Activated CD4-positive, alpha-beta T cell treated with anti-CD3 and anti-CD28 coated beads, Interleukin-2, Interleukin-4, amounts not matched to agents 100 ng/mL and 50 ng/mL, durations not matched to agents 16 hours and 8 hours (primary cell): ENCODE measurements at places on chromosomes 1 and 21.

- no peak for DNase-seq
Observed at GRCh38 chr1:225484657-225485214, 56.9 kb upstream of the LBR start.

DNA sequence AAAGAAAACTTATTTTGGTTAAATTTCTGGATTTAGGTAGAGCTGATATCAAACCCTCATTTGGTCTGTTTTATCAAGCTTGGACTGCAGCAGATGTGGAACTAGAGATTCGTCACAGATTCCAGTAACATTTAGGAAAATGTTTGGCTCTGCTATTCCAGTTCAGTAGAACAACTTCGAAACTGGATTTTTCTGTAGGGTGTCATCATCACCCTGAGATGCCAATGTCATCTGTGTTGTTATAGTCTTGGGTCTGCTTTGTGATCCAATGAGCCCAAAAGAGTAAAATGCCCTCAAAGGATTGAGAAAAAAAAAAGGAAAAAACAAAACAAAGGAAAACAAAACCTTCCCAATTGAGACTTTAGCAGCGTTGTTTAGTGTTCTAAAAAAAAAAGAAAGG, 55.4 kb downstream of the LAMC2 start:
- DNase-seq, result no peak

DNA sequence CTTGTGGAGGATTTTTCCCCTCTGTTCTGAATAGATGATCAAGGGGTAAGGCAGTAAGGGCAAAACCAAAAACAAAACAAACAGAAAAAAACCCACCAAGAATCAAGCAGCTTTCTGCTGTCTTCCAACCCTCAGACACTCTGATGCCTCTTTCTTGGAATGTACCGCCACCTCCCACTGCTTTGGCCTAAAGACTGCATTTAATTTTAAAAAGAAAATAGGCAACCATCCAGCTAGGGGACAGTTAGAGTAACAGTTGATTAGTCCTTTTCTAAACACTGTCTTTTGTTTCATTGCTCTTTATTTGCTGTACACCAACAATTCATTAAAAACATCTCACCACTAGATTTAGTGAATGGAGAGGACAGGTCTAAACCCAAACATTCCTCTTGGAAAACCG, 21.5 kb downstream of the WLS start:
- no peak for DNase-seq

- no peak for DNase-seq
Observed at GRCh38 chr1:186819126-186819525, 9.6 kb upstream of the PLA2G4A start.

DNA sequence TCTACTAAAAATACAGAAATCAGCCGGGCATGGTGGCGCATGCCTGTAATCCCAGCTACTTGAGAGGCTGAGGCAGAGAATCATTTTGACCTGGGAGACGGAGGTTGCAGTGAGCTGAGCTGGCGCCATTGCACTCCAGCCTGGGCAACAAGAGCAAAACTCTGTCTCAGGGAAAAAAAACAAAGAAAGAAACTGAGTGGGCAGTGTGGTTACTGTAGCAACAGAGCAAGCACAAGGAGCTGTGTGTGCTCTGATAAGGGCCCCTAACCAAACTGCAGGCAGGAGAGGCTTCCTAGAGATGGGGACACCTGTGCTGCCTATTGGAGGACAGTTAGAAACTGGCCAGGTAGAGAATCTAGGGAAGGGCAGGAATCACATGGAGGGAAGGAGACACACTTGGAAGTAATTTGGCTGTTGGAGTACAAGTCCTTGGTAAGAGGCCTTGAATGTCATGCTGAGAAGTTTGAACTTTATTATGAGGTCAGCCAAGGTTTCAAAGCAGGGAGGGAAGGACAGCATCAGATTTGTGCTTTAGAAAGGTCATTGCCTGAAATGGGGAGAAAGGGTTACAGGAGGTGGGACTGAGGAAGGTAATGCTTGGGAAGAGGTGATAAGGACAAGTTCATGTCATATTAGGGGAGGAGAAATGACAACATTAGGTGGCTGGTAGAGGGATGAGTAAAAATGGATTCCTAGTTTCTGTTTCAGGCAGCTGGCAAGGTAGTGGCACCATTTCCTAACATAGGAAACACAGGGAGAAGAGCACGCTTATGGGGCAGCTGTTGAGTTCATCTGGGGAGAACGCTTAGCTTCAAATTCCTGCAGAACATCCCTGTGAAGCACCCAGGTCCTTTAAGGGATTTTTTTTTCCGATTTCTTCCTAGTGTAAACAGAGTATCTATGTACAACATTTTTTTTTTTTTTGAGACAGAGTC, 69.2 kb upstream of the ARTN start:
- peak; percentile 20 for DNase-seq

GRCh38 chr1:169676001-169676400, 35.4 kb downstream of the SELL start:
- DNase-seq, result no peak

- DNase-seq, result no peak
Observed at GRCh38 chr1:32609180-32609579, 41.2 kb downstream of the ZBTB8OS start.

DNA sequence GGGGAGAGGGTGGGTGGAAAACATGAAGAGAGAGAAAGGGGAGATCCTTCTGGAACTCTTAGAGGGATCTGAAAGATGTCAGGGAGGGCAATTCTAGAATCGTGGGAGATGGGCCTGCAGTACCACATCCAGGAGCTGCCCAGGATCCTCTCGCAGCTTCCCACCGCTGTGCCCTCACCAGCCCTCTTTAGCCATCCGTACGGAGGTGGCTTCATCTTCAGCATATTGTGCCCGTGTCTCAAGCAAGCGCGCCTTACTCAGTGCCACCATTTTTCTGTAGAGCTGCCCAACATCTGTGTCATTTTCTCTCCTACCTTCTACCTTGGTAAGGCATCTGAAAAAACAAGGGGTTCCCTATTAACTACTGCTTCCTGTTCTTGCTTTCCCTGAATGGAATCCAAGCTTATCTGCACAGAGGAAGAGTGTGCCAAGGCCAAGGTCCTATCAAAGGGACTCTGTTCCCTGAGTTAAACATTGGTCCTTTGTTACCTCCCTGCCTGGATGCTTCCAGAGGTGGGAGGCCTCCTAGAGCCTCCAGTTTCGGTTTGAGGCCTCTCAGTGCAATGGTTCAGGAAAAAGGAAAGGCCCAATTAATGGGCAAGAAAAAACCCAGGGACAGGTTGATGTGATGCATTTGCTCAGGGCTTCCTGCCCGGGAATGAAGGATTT, 23.2 kb downstream of the C1orf116 start:
- no peak for DNase-seq

GRCh38 chr1:31029026-31029425, 36.5 kb downstream of the PUM1 start:
- no peak for DNase-seq

- DNase-seq, result no peak
Observed at GRCh38 chr21:43762303-43763128, 13.6 kb downstream of the CSTB start.

DNA sequence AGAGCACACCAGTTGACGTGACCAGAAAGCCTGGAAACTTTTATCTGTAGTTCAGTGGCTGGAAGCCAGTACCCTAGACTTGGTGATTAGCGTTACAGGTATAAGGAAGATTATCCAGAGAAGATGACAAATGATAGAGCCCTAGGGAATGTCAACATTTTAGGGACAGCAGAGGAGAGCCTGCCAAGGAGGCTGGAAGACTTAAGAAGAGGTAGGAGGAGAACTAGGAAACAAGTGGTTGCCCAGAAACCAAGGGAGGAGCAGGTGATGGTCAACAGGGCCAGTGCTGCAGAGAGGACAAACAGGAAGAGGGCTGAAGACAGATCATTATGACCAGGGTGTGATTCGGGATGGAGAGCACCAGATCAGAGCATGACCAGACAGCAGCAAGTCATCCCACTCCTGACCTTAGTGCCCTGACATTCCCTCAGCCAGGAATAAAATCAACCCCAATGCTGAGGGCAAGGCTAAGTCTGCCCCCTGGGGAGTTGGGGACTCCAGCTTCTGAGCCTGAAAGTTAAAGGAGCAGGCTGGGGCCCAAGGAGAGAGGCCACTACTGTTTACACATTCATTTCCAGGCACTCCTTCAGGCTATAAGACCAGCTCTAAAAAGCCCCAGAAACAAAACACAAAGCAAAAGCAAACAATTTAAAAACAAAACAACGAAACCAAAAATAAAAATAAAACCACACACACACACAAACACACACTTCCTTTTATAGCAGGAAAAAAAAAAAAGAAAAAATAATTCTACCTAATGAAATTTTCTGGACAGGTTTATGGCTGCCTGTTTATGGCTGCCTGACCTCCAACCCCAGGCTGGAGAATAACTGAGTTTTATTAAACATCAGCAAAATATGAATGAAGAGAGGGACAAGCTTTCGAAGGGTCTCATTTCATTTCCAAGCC, 48.6 kb upstream of the LRRC52 start:
- no peak for DNase-seq

DNA sequence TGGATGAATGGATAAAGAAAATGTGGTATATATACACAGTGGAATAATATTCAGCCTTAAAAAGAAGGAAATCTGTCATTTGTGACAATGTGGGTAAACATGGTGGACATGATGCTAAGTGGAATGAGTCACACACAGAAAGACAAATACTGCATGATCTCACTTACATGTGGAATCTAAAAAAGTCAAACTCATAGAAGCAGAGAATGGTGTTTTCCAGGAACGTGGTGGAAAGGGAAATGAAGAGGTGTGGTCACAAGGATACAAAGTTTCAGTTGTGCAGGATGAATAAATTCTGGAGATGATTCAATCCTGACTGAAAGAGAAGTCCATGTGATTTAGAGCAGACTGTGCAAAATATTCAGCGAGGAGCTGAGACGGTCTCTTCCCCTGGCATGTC, 56.6 kb downstream of the RYR2 start:
- no peak for DNase-seq

- no peak for DNase-seq
Observed at GRCh38 chr1:182674346-182675246, 9.8 kb downstream of the RGS8 start.

GRCh38 chr1:24930260-24931145, at the start of gene RUNX3:
Gene RUNX3 (minus strand): TSS chr1:24930276. CDS start chr1:24929868, 408 bp downstream.
- DNase-seq, result peak; percentile 95

DNA sequence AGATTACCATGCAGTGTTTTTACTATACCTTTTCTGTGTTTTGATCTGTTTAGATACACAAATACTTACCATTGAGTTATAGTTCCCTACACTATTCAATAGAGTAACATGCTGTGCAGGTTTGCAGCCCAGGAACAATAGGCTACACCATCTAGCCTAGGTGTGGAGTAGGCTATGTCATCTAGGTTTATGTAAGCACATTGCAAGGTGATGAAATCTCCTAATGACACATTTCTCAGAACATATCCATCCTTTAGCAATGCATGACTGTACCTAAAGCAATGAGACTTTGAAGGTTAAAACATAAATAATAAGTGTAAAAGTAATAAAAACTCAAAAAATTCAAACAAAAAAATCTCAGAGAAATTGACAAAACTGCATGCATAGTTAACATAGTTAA, 358.6 kb downstream of the USH2A start:
- DNase-seq, result no peak

DNA sequence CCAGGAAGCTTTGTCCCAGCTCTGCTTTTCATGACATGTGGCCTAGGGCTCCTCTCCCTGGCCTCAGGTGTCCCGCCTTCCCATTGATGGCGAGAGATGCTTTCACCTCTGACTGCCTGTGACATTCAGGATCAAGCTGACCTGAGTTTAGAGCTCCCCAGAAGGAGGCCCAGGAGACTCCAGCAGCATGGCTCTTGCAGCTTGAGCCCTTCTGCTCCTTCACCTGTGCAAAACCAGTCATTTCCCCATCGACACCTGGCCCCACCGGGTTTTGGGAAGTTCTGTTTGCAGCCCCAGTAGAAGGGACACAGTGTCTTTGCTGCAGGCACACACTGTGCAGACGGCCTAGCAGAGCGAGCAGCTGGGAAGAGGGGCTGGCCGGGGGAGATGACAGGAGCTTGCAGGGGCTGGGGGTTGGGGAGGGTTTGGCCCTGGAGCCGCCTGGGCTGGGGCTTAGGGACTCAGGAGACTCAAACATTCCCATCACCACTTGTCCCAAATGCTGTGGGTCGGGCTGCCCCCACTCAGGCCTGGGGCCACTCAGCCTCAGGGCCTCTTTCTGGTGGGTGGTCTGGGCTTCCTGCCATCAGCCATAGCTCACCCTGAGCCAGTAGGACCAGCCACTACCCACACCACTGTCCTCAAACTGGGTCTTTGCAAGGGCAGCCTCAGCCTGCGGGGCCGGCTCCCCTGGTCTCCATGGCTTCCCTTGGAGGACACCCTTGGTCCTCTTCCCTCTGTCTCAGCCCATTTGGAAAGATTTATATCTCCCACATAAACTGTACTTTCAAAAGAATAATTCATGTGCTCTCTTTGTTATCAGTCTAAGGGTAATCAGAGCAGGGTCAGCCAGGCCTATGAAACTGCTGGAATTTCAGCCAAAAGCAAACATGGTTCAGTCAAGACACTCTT, 3.8 kb upstream of the EDN2 start:
- no peak for DNase-seq

DNA sequence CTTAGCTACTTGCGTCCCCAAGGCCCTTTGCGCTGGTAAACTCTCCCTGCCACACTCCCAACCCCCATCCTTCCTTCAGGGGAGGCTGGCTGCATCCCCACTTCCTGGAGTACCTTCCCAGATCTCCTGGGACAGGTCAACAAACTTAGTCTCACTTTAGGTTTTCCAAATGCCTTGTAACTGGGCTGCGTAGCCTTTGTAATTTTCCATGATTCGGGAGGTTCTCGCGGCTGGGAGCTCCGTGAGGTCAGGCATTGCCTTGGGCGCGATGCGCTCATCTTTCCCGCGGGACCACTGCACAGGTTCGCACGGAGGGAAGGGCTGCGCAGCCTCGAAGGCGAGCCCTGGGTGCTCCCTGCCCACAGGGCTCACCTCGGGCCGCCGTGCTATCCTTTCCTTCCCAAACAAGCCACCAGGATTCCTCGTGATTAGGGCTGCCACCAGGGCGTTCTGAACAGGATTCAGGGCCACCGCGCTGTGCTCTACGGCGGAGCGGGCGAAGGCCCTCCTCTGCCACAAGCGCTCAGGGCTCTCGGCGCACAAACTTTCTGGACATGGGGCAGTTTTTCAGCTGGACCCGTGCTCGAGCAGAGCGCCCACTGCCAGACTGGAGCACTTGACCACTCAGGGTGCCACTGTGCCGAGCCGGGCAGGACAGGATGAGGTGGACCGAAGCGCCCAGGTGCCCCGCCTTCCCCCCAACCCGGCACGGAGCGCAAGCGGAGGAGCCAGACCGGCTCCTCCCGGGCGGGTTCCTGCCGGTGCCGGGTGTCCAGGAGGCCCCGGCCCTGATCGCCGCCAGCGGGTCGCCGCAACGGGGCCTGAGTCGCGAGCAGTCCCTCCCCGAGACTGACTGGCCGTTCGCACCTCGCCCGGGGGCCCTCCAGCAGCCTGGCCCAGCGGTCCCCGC, 1.1 kb downstream of the TMPRSS2 start:
- DNase-seq, result no peak

GRCh38 chr1:230246551-230246950, 179.5 kb downstream of the GALNT2 start:
- no peak for DNase-seq
